ENCODE measurements at places on chromosomes 6 and 20. TPM values are rescaled to one million over a fixed set of nuclear protein-coding genes. Genes with fewer than 3 reads are reported as not detected.

The FILIP1 gene
- 0.03 TPM for total RNA-seq

The ELMO2 gene
- total RNA-seq = 44.9 TPM

The ANKRD66 gene
- total RNA-seq = not detected

The RAMACL gene
- total RNA-seq = 0.08 TPM

The HLA-DOB gene
- total RNA-seq = not detected

The HEY2 gene
- total RNA-seq = 8.5 TPM

The TSBP1 gene
- not detected for total RNA-seq

The PTGIS gene
- 0.16 TPM for total RNA-seq

The CDH26 gene
- 0.27 TPM for total RNA-seq

The FOXP4 gene
- 1.2 TPM for total RNA-seq

The SERINC3 gene
- 97.1 TPM for total RNA-seq

The PHIP gene
- total RNA-seq = 15.0 TPM

The RHAG gene
- total RNA-seq = not detected

The DDX43 gene
- not detected for total RNA-seq

- no peak for DNase-seq
Measured at GRCh38 chr6:62328607-62329006, 42.6 kb upstream of the KHDRBS2 start.

GRCh38 chr6:164216368-164216767 is 801.9 kb downstream of the QKI start:
- no peak for DNase-seq

GRCh38 chr20:32661820-32662528 is 11.8 kb downstream of the C20orf203 start:
- DNase-seq = no peak

GRCh38 chr20:50325651-50326050 is 135.0 kb downstream of the CEBPB start:
- DNase-seq = no peak

- no peak for DNase-seq
Measured at GRCh38 chr6:125294036-125294435, 7.7 kb downstream of the HDDC2 start.

- DNase-seq = no peak
Measured at GRCh38 chr6:136772685-136773472, 19.4 kb downstream of the MAP3K5 start.

DNA sequence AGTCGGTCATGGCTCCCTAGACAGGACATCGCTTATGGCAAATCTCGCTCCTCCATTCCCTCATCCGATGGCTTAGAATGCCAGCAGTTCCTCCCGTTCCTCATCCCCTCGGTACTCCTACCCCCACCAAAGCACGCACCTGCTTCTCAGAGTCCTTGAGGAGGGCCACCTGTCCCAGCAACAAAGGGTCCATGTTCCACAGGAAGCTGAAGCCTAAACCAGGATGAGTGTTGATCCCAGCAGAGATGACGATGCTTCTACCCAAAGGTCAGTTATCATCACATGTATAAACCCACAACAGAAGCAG is 111.2 kb downstream of the THBS2 start:
- no peak for DNase-seq

DNA sequence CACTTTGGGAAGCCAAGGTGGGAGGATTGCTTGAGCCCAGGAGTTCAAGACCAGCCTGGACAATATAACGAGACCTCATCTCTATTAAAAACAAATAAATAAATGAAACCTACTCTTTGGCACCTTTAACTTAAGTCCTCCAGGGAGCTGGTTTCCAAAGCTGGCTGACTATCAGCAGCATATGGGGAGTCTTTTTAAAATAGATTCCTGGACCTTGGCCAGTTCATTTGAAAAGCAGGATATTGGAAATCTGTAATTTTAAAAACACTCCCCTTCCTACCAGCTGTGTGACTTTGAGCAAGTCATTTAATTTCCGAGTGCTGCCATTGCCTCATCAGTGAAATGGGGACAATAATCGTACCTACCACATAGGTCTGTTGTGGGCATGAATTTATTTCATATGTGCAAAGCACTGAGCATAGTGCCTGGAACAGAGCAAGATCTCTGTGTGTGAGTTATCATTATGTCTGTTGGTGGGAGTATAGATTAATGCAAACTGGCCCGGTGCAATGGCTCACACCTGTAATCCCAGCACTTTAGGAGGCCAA is 40.9 kb upstream of the PTPN1 start:
- DNase-seq = no peak

- no peak for DNase-seq
Measured at GRCh38 chr6:15255481-15255880, 9.6 kb downstream of the JARID2 start.

DNA sequence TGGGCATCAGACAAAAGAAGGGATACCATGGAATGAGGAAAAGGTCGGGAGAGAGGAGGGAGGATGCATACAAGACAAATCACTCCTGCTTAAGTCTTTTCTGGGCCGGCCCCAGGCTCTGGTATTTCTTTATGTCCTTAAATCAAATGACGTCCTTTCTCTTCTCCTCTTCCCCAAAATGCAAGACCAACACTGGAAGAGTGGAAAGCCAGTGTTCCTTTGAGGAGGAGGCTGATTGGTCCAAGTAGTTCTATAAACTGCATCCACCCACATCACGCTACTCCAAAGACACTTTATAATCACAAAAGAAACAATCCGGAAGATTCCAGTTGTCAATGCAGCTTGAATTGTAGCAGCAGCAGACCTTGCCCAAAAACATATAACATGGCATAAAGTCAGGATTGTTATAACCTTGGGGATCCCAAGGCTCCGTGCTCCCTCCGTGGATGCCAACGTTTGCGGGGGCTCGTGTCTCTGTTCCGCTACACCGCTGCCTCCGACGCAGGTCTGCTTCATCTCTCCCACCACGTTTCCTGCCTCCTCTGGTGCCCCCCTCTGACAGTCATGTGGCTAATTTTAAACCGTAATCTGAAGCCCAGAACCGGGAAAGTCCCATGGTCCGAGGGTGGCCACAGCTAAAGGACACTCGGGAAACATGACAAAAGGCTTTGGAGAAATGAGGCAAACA is 47.1 kb downstream of the MCUR1 start:
- peak; percentile 54 for DNase-seq

DNA sequence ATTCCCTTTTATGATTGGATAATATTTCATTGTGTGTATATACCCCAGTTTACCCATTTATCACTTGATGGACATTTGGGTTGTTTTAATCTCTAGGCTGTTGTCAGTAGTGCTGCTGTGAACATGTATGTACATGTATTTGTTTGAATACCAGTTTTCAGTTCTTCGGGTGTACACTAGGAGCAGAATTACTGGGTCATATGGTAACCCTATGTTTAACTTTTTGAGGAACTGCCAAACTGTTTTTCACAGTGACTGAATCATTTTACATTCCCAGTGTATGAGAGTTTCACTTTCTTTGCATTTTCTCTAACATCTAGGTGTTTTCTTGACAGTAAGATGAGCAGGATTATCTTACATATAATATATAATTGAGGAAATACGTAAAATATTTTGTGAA is 44.7 kb upstream of the ADIG start:
- DNase-seq = no peak

- DNase-seq = no peak
Measured at GRCh38 chr6:106617857-106618256, 11.4 kb downstream of the RTN4IP1 start.

GRCh38 chr6:22473991-22474682 is 95.2 kb upstream of the HDGFL1 start:
- DNase-seq = no peak

DNA sequence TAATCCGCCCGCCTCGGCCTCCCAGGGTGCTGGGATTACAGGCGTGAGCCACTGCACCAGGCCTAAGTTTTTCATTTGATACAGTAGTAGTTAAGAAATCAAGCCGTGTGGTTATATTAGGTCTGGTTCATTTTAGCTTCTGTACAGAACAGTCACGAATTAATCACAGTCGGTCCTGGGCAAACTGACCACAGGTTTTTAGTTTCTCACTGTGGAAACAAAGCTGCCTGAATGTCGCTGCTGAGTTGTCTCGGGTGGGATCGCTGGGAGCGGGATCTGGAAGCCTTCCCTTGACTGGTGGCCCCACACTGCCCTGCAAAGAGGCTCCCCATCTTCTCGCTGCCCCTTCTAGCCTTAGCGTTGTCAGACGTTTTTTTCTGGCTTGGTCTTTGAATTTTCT is 18.6 kb downstream of the UCKL1 start:
- no peak for DNase-seq

GRCh38 chr6:72262254-72262653 is 359.6 kb upstream of the KCNQ5 start:
- DNase-seq = no peak

- no peak for DNase-seq
Measured at GRCh38 chr6:162364488-162364887, 363.1 kb downstream of the PRKN start.

- DNase-seq = no peak
Measured at GRCh38 chr6:146861029-146861563, 262.3 kb downstream of the ADGB start.

GRCh38 chr6:3226042-3226441 is 1.4 kb downstream of the TUBB2B start:
- DNase-seq = no peak

DNA sequence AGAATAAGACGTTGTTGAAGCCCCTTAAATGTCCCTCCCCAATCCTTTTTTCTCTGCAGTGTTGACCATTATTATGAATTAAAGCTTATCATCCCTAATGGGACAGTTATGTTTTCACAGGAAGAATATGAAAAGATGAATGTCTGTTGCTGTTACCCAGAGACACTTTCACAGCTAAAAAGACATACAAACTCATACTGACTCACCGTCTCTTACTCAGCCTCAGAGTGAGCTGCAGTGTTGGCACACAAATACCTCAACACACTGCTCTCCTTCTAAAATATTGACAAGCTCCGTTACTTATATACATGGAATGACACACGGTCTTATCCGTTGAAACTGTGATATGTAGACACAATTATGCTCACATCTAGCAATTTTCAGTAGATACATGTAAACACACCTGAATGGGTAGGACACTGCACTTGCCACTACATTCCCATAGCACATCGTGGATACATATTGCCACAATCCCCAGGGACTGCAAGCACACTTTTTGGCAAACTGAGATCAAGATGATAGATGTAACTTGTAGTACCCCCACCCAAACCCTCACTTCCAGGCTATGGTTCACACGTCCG is 9.6 kb upstream of the SAPCD1 start:
- DNase-seq = no peak

DNA sequence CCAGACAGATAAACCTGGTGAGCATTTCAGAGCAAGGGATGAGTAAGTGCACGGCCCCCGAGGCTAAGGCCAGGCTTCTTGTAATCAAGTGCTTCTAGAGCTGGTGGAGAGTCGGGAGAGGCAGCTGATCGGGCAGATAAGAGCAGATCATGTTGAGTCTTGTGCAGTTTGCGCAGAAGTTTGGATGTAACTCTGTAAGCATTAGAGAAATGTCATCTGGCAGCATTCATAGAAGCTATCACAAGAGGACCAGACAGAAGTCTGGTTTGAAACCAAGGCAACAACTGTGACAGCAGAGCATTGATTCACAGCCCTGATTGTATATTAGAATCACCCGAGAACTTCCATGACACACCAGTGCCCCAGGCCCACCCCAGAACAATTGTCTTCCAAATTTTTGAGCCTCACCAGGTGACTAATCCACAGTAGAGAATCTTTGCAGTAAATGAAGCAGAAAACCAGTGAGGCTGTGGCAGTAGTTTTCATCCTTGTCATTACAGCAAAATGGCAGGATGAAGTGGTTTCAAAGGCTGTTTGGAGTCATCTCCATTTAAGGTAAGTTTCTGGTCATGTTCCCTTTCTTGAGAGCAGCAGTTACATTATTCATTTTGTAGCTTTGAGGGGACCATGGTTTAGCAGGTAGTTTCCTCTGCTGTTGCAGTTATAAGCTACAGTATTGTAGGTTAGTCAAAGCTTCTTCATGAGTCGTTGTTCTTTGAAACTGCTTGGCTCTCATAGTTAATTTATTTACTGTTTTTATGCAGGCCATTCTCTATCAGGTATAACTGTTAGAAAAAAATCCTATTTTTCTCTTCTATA is 84.1 kb downstream of the RNF217 start:
- no peak for DNase-seq

- no peak for DNase-seq
Measured at GRCh38 chr6:149154261-149154821, 163.2 kb upstream of the TAB2 start.

DNA sequence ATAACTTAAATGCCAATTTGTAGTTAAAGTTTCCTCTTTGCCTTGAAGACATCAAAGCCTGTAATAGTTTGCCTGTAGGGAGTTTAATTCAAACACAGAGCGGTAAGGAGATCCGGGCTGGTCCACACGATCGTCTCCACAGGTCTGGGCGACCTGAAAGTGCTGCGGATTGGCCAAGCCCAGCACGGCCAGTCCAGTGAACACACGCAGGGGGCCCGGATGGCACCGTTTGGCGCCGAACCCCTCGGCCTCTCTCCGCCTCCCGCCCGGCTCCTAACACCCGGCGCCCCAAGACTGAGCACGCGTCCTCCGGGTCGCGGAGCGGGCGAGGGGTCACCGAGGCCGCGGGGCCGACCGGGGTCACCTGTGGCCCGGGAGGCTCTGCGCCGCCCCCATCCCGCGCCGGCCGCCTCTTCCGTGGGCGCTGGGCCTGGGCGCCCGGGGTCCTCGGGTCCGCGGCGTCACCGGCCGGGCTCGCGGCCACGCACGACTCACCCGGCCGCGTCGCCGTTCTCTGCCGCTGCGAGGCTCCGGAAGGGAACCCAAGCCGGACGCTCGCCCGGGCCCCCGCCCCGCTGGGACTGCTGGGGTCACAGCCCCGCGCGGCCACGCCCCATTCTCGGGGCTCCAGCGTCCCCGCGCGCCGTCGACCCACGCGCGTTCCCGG is 481 bp downstream of the SERPINB6 start:
- peak; percentile 73 for DNase-seq

- DNase-seq = no peak
Measured at GRCh38 chr6:45436544-45437438, 59.1 kb upstream of the SUPT3H start.

DNA sequence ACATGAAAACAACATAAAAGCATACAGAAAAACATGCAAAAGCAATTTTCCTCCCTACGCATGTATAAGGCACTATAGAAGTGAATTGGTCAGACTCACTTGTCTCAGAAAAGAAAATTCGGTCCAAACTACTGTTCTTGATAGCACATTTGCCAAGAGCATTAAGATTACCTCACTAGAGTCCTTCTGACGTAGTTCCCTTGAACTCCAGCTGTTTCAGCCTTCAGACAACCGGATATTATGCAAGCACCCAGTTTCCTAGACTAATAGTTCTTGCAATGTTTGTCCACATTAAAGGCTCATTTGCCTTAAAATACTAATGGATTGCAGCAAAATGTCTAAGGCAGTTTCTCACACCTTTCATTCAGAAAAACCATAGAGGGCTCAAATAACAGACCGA is 2.5 kb upstream of the CASS4 start:
- no peak for DNase-seq

- DNase-seq = peak; percentile 27
Measured at GRCh38 chr6:149929422-149929821, 6.5 kb upstream of the RAET1G start.

GRCh38 chr20:20815711-20816455 is 103.4 kb upstream of the RALGAPA2 start:
- no peak for DNase-seq

Measured in SK-MEL-5 (cell line).